NCI-H1417 (cell line): ENCODE measurements at places on chromosomes 1 and 21.

GRCh38 chr1:66359269-66359668 is 174.7 kb upstream of the SGIP1 start:
- no peak for DNase-seq

DNA sequence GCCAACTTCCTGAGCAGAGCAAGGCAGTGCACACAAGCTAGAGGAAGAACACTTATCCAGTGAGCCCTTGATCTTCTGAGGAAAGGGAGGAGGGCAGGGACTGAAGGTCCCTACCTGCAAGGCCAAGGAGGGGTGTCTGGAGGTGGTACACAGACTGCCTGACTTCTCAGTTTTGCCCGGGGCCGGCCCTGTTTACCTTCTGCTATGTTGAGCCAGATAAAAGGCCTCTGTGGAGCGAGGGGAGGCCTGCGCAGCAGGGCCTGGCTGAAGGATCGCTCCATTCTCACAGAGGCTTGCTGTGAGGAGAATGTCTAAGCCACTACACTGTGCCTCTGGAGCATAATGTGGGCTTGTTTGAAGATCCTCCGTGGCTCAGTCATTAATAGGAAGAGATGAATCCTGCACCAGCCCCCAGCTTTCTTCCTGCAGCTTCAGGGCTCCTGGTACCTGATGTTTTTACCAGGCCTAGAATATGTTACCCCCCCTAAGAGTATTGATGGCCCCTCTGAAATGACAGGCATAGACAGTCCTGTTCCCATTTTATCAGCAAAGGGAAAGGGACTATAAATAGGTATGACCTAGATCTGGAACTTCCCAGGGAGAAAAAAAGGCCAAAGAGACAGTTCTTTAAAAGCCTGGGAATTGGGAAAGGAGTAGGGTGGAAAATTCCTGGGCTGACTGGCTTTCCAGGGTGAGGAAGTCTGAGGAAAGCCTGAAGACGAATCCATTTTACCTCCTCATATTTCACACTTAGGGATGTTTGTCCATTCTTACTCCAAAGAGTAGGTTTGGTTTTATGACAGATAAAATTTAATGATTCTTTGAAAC is 4.7 kb downstream of the POGK start:
- no peak for DNase-seq

GRCh38 chr1:209059376-209059775 is 524.1 kb upstream of the CAMK1G start:
- no peak for DNase-seq

DNA sequence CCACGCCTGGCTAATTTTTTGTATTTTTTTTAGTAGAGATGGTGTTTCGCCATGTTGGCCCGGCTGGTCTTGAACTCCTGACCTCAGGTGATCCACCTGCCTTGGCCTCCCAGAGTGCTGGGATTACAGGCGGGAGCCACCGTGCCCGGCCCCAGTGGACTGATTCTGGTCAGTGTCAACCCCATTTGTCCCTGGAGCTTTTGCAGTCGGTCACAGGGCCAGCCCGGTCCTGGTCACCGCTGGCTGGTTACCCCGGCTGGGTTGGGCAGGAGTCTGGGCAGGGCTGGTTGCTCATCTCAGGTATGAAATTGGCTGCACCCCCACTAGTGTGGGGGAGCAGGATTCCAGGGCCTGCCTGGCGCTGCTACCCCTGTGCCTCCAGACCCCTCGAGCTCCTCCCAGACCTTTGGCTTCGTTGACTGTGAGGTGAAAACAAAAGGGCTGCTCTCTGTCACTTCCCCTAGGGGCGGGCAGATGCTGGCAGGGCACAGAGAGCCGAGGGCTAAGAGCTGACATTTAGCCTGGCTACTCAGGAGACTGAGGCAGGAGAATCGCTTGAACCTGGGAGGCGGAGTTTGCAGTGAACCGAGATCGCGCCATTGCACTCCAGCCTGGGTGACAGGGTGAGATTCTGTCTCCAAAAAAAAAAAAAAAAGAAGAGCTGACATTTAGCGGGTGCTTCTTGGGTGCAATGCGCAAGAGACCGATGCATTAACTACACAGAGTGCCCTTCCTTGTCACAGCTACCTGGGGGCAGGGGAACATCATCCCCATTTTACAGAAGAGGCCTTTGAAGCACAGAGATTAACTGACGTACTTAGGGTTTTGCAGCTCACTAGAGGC is 10.6 kb downstream of the TNFRSF1B start:
- no peak for DNase-seq

GRCh38 chr21:36615274-36615964 is 83.5 kb upstream of the SIM2 start:
- DNase-seq, result no peak

GRCh38 chr1:39733161-39733560 is 5.5 kb upstream of the PPIE start:
- no peak for DNase-seq

- no peak for DNase-seq
Measured at GRCh38 chr1:227234998-227235405, 83.3 kb downstream of the CDC42BPA start.

DNA sequence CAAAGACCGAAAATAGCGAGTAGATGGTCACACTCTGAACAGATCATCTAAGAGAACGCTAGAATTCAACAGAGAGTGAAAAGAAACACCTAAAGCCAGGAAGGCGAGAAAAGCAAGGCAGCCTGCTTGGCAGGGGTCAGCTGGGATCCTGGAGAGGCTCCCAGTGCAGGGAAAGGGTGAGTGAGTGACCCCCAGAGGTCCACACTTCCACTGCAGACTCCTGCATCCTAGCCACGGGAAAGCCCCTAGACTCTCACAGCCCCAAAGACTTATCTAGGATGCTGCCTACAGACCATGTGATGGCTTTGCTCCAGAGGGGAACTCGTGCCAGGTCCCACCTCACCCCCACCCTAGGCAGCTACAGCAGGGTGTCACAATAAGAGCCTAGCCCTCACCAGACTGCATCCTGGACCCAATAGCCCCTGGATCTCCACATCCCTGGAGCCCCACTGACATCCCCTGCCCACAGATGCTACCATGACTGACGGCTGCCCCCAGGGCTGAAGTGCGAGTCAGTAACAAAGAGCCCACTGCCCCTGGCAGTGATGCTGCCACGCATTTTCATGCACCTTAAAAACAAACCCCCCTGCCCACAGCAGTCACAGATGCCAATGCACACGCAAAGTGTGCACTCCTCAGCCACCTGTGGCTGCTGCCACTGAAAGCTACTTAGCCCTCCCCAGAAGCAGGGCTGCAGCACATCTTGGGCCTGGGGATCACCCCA is 62.2 kb downstream of the PSMG1 start:
- DNase-seq, result no peak

GRCh38 chr1:206663832-206664652 is 20.7 kb upstream of the MAPKAPK2 start:
- peak; percentile 87 for DNase-seq

GRCh38 chr1:177017287-177017852 is 147.1 kb downstream of the ASTN1 start:
- no peak for DNase-seq

DNA sequence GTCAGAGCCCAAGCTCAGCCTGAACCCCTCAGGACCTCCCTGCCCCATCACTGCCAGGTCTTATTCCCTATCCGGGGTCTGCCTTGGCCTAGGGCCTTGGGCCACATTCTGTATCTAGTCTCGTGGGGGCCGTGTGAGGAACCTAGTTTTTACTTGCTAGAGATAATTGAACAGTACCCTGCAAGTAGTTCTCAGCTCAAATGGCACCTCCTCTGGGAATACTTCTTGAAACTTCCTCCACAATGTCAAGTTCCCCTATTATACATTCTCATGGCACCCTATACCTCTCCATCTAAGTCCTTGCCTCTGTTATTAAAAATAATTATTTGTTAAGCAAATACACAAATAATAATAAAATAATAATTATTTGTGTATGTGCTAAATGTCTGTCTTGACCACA is 32.9 kb upstream of the CSF1 start:
- DNase-seq, result no peak
